ENCODE measurements at places on chromosomes 1 and 21.
A peak's percentile ranks its signal among the peaks of the same experiment; 100 is the strongest.

- no peak for DNase-seq
Measured at GRCh38 chr1:54567961-54568360, 19.9 kb downstream of the ACOT11 start.

GRCh38 chr1:28915031-28915895, 894 bp downstream of the EPB41 start:
- DNase-seq: no peak

DNA sequence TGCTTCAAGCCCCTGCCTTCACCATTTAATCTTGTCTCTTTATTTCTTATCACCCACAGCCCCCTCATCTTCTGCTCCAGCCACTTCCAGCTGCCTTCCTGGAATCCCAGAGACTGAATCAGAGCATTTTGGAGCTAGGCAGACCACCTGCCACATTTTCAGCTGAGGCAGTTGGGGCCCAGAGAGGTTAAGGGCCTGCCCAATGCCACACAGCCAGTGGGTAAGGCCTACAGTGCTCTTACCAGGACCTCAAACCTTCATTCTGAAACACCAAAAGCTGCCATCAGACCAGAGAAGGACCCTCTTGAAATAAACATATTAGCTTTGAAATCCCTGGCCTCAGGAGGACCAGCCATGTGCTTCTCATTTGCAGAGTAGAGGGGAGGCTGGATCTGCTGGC, 17.6 kb upstream of the SLC6A17 start:
- no peak for DNase-seq

DNA sequence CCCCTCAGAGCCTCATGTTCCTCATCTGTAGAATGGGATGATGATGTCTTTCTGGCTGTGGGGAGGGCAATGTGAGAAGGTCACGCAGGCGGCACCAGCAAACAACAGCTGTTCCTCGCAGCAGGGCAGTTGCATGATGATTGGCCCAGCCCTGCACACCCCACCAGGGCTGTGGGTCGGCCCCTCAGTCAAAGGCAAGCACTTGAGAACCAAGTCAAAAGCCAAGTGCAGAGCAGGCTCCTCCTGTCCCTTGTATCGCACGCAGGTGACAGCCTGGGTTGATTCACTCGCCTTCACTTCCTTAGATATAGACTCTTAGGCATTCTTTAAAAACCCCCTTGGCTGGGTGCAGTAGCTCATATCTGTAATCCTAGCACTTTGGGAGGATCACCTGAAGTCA, 191.9 kb upstream of the C1orf174 start:
- DNase-seq: no peak

- no peak for DNase-seq
Measured at GRCh38 chr1:117209094-117209493, 1.6 kb downstream of the VTCN1 start.

GRCh38 chr1:95509989-95510388, 276.0 kb downstream of the RWDD3 start:
- no peak for DNase-seq

GRCh38 chr1:16229976-16230740, 6.8 kb downstream of the CPLANE2 start:
- DNase-seq: no peak

DNA sequence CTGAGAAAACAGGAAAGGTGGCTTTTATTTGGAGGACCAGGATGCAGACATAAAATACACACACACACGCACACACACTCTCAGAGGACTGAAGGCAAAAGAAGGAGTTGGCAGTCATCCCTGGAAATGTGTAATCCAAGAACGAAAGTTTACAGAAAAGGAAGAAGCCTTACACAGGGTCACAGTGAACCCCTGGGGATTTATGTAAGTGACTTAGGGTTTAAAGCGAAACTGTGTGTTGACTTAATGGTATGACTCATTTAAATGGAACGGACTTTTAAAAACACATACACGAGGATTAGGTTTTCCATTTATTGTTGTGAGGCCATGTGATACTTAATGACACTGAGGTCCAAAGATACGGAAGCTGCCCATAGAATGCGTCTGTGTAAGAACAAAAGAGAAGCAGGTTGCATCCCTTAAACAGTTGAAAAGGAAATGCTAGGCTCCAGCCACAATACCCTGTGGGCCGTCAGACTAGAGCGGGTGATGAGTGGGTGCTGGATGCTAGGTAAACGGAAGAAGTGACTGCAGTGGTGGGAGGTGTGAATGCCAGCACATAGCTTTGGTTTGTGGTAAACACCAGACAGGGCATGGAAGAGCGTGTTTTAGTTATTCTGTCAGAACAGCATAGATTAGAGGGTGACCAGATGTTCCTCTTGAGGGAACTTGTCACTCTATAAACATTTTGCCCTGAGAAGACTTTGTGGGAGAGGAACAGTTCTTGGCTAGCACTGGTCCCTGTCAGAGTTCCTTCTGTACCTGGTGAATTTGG, 21.6 kb upstream of the BCL10 start:
- DNase-seq: peak; percentile 94
